HepG2 (cell line): ENCODE measurements at places on chromosomes 1 and 21. TPM values are rescaled to one million over a fixed set of nuclear protein-coding genes. Genes with fewer than 3 reads are reported as not detected.

Gene GCSAML
- not detected in 2 replicates for total RNA-seq

Gene LYPD8
- total RNA-seq = not detected in 2 replicates

Gene BEND5
- total RNA-seq = not detected in 2 replicates

Gene CLIC6
- not detected in 2 replicates for total RNA-seq

Gene C1orf87
- not detected in 2 replicates for total RNA-seq

Gene ETNK2
- 35.3 and 42.8 TPM in 2 replicates for total RNA-seq

Gene TIAM1
- 0.07 and 0.24 TPM in 2 replicates for total RNA-seq

Gene CCDC27
- total RNA-seq = not detected in 2 replicates

Gene RLF
- 15.7 and 27.2 TPM in 2 replicates for total RNA-seq

Gene STIL
- 18.6 and 22.8 TPM in 2 replicates for total RNA-seq

GRCh38 chr1:11882814-11883538 lies 24.2 kb upstream of the NPPB start:
- peak; percentile 40 for DNase-seq

GRCh38 chr1:171772312-171772711 lies 9.1 kb upstream of the METTL13 start:
- no peak for DNase-seq

GRCh38 chr1:147377263-147378246 lies 135.1 kb downstream of the CHD1L start:
- DNase-seq = no peak

- DNase-seq = no peak
These were observed 16.1 kb downstream of the DIPK1A start for GRCh38 chr1:92944901-92945747.

DNA sequence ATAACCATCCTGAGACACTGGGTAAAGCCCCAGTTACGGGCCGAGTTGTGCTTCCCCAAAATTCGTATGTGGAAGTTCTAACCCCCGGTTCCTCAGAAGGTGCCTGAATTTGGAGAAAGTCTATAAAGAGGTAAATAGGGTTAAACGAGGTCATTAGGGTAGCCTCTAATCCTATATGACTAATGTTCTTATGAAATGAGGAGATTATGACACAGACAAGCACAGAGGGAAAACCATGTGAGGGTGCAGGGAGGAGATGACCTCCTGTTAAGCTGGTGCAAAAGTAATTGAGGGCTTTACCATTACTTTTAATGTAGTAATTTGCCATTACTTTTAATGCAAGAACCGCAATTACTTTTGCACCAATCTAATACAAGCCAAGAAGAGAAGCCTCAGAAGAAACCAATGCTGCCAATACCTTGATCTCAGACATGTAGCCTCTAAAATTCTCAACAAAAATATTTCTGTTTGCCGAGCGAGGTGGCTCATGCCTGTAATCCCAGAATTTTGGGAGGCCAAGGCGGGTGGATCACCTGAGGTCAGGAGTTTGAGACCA lies 260.8 kb downstream of the GPATCH2 start:
- DNase-seq = no peak

GRCh38 chr1:58045094-58045705 lies 501.3 kb downstream of the OMA1 start:
- DNase-seq = no peak

GRCh38 chr1:167553136-167554027 lies at the start of gene CREG1:
CREG1 (minus strand) TSS chr1:167553762.
- DNase-seq = peak; percentile 88

- no peak for DNase-seq
These were observed 145.0 kb upstream of the DNAH14 start for GRCh38 chr1:224784265-224785039.

- DNase-seq = no peak
These were observed 2.5 kb downstream of the PPT1 start for GRCh38 chr1:40094466-40095110.

- DNase-seq = peak; percentile 10
These were observed 168.5 kb upstream of the RUNX1 start for GRCh38 chr21:35217504-35218060.

DNA sequence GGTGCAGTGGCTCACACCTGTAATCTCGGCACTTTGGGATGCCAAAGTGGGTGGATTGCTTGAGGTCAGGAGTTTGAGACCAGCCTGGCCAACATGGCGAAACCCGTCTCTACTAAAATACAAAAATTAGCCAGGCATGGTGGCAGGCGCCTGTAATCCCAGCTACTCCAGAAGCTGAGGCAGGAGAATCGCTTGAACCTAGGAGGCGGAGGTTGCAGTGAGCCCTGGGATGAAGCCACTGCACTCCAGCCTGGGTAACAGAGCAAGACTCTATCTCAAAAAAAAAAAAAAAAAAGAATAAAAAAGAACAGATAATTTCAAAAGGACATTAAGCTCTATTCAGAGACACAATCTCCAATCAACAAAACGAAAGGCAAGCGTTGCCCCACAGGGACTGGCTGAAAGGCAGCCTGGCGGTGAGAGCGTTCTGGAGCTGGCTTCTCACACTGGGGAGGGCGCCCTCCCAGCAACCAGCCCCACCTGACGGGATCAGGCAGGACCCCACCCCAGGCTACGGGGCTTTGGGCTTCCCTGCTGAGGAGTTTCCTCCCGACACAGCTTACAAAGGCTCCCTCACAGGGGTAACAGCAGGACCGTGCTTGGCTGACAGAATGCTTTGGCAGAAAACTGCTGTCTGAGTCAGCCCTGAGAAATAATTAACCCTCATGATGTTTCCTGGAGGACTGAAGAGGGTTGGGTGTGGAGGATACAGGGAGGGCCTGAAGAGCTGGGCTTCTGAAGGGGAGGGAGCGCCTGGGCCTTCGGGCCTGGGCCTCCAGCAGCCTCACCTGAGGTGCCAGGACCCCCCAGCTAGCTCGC lies 31.1 kb upstream of the SRP9 start:
- DNase-seq = peak; percentile 85

- DNase-seq = no peak
These were observed 28.5 kb downstream of the CD55 start for GRCh38 chr1:207349979-207350378.

DNA sequence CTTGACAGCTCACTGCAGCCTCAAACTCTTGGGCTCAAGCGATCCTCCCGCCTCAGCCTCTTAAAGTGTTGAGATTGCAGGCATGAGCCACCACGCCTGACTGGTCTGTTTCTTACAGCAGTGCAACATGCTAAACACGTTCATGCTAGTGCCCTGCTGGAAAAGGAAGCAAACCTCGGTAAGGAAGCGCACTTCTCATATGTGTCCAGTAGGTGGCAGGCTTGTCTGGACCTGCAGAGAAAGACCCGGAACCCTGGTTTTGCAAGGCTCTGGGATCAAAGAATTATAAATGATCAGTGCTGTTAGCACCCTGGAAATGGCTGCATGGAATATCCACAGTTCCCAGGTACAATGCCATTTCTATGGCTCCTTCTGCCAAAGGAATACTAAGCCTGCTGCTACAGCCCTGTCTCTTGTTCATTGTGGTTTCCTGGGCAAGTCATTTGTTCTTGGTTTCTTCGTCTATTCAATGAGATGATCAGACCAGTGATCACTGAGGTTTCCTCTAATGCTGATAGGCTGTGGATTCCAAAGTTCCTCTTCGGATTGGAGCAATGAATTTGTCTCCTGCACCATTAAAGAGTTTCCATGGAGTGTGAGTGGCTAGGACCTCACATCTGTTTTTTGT lies 15.9 kb downstream of the RNU5D-1 start:
- DNase-seq = peak; percentile 72

GRCh38 chr1:89391686-89392085 lies 27.8 kb downstream of the GBP6 start:
- no peak for DNase-seq

DNA sequence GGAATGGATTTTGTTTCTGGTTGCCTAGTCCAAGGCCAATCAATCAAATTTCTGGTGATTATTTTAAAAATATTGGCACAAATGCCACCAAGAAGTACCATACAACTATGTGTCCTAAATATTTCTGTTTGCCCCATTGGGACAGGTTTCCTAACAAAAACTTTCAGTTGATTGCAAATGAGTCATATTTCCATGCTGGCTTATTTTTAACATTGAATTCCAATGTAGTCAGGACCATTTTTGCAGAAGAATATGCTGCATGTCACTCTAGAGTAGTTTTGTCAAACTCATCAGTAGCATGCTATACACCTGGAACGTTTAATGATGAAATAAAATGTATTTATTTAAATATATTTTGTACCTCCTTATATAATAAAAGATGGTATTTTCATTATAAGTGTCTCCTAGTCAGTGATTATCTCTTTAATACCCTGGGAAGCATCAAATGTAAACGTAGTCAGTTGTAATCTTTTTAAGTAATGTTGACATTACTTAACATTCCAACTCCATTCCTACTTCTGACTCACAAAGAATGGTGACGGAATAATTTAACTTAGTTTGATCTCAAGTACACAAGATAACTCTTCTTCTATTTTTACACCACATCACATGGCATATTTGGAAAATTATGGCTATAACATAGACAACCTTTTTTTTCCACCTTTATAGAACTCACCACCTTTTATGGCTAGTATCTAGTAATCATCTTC lies 39.0 kb upstream of the USH2A start:
- no peak for DNase-seq

DNA sequence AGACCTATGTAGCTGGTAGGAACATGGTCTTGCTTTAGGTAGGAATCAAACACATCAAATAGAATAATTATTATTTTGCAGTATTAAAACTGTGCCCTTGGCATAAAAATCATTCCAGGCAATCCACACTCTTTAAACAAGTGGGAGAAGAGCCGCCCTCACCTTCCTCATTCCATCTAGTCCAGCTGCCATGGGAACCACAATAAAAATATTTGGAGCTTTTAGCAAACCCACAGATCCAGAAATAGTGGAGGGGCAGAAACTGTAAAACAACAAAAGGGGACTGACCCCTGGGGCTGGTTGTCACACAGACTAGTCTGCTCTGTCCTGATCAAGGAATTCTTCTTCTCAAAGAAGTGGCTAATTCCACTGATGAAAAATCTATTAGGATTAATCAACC lies 61.6 kb downstream of the PTPRC start:
- no peak for DNase-seq

DNA sequence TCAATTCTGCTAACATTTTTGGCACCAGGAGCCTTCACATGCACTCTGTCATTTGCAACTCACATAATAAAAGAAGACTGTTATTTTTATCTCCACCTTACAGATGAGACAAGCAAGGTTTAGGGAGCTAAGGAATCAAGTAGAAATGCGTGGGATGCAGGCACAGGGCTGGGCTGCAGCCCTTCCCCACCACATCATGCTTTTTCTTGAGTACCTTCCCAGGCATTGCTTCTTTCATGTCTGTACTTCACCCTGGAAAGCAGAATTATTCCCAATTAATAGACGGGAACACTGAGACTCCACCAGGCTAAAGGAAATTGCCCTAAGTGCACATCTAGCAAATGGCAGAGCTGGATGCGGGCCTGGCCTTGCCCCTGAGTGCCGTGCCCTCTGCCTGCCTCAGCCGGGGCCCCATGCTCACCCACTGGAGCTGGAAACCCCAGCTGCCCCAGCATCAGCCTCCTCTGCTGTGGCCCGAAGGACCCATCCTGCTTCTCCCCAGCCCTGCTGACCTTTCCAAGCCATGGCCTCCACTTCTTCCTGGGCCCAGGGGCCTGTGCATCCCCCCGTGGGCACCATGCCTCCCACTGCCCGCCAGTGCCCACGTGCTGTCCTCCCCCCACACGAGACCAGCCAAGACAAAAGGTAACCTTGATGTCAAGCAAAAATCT lies 257.5 kb downstream of the TOMM20 start:
- DNase-seq = no peak

DNA sequence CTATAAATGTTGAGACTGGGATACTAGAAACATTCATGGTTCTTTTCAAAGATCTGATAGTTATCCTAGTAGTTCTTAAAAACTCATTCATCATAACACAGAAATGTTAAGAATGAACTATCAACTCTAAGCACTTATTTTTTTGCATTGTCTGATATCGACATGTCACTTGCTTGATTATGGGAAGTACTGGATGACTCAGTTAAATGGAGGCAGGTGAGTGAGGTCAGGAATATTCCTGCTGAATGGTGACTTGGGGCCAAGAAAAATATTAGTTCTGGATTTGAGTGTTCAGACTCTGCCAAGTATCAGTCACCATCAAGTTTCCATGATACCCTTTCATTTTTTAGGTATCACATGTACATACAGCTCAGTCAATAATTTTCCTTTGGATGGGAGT lies 63.6 kb downstream of the NEK7 start:
- DNase-seq = no peak

- no peak for DNase-seq
These were observed 123.3 kb downstream of the HMCN1 start for GRCh38 chr1:185857442-185857841.

DNA sequence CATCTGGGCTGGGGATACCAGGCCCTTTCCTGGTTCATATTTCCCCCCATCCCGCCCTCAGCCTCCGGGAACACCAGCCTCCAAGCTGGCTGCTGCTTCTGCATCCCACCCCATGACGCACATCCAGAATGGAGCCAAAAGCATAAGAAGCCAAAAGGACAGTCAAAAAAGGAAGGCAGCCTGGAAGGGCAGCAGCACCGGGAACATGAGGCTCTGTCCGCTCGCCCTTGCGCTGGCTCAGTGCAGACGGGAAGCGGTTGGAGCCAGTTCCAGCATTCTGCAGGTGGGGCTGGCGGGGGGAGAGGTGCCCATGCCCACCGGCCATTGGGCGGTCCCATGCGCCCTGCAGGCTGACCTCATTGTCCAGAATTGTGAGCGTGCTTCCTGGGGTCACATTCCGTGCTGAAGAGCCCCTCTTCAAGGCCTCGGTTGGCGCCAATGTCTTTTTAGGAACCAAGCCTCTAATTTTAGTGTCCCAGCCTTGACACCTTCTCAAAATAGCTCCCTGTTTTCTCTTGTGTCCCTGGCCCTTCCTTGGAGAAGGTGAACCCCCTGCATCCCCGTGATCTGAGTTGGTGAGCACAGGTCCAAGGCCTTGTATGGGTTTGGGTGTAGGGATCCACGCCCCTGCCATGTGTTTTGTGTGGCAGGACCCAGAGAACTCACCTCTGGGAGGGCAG lies 28.4 kb upstream of the NPPB start:
- no peak for DNase-seq

DNA sequence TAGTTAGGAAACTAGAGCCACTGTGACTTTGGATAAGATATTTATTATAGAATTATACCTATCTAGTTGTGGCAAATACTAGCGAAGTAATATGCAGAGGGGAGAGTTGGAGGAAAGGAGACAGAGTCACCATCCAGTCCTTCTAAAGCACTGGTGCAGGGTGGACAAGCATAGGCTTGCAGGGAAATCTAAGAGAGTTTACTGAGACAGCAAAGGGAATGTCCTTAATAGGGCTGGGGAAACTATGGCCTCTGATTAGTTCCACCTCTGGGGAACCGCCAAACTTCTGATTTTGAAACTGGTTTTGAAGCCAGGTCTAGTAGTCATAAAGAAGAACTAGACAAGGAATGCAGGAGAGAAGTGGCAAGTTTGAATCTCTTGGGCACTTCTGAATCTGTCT lies 407.9 kb downstream of the VAV3 start:
- no peak for DNase-seq

- DNase-seq = no peak
These were observed 13.4 kb downstream of the ZCCHC17 start for GRCh38 chr1:31310198-31310597.

DNA sequence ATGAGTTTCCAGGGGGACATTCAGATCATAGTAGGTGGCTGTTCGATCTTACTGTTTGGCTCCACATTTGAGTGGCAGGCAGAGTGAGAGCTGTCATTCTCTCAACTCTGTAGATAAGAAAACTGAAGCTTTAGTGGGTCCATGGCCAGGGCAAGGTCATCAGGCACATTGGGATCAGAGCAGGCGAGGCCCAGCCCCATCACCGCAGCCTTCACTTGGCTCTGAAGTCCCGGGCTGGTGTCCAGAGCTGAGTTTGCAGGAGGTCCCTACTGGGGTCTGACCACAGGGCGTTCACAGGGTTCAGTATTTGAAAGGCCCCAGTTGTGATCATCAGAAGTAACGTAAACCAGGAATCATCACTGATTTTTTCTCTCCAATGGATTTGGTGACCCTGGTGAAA lies 76.7 kb downstream of the OBSCN start:
- DNase-seq = no peak
